ENCODE measurements at places on chromosomes 12 and 14.

GRCh38 chr14:59037086-59037485 lies 151.4 kb upstream of the DAAM1 start:
- no peak for DNase-seq

GRCh38 chr14:35399083-35399937 lies 5.2 kb downstream of the NFKBIA start:
- no peak for DNase-seq

DNA sequence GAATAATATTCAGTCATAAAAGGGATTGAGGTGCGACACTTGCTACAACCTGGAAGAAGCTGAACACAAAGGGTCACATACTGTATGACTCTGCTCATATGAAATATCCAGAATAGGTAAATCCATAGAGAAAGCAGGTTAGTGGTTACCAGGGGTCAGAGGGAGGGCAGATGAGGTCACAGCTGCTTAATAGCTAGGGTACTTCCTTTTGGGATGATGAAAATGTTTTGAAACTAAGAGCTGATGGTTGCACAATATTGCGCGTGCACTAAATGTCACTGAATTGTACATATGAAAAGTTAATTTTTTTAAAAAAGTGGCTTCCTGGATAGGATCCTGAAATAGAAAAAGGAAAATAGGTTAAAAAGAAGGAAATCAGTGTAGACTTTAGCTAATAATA lies 23.8 kb downstream of the NEUROD4 start:
- no peak for DNase-seq

GRCh38 chr14:31657917-31658316 lies 96.7 kb downstream of the NUBPL start:
- no peak for DNase-seq

DNA sequence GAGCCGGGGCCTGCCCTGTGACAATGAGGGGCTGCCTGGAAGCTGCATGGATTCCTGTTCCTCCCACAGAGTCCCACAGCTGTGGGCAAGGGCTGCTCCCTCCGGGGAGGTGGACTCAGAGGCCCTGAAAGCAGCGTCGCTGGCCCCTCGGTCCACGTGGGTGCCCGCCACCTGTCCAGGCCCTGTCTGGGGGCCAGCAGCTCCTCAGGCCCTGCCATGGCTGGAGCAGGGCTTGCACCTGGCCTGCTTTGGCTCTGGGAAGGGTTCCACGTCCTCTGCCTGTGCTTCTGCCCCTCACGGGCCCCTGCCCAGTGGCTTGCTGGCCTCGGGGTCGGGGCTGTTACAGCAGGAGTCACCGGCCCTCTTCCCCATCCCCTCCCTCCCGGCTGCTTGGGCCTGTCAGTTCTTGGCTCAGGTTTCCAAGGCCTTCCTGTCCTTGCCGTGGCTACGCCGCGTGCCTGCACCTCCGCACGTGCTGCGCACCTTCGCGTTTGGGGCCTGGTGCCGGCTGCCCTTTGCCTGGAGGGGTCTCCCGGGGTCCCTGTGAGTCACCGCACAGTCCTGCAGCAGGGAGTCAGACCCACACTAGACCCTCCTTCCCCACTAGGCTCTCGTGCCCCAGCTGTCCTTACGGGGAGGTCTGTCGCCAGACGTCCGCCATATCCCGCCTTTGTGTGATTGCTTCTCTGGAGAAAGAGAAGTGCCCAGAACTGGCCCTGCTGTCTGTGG lies 5.8 kb downstream of the FBRSL1 start:
- no peak for DNase-seq

DNA sequence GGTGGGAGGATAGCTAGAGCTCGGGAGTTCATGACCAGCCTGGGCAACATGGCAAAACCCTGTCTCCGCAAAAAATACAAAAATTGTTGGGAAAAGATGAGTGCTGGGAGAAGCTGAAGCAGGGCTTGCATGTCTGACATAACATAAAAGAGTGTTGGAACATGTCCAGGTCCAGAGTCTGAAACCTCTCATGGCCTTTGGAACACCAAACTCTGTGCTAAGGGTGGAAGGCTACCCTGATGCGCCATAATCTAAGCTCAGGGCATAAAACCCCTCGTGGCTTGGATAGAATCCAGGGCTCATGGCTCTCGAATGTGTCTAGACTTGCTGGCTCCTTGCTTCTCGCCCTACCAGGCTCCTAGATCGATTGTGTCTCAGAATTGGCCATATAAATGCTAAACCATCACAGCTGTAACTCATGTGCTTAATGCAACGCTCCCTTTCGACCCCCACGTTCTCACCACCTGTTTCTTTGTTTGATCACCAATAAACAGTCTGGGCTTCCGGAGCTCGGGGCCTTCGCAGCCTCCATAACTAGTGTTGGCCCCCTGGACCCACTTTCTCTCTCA lies 6.7 kb upstream of the CLEC7A start:
- no peak for DNase-seq

DNA sequence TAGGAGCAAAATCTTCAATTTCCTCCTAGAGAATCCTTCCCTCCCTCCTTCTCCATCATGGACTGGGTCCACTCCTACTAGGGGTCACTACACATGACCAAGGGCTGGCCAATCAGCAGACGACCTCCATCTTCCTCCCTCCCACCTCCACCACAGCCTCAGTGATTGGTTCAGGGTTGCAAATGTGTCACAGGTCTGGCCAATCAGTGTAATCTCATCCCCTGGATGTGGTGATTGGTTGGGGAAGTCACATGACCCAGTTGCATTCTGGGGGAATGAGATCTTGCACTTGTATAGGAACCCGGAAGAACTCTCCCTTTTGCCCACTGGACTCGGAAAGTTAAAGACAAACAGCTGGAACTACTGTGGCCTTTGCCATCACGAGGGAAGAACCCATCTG lies 169.2 kb downstream of the PIWIL1 start:
- DNase-seq, result no peak

- no peak for DNase-seq
Measured at GRCh38 chr12:58041441-58041840, 100.1 kb downstream of the ATP23 start.

DNA sequence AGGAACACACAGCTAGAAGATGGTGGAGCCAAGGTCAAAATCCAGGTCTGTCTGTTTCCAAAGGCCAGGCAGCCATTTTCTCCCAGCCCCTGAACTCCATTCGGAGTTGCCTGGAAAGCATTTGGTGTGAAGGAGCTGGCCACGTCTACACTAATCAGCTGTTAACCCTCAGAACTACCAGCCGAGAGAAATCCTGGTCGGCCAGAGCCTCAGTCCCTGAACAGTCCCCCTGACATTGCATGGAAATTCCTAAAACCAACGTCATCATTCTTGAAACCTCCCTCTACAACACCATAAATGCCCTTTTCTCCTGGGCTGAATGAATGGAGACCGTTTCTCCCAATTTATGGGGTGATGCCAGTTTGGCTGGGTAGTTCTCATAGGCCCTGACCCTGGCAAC lies 245.6 kb downstream of the SLC41A2 start:
- DNase-seq, result no peak

GRCh38 chr12:31325524-31325875 lies 450 bp downstream of the SINHCAF start:
- DNase-seq, result no peak

DNA sequence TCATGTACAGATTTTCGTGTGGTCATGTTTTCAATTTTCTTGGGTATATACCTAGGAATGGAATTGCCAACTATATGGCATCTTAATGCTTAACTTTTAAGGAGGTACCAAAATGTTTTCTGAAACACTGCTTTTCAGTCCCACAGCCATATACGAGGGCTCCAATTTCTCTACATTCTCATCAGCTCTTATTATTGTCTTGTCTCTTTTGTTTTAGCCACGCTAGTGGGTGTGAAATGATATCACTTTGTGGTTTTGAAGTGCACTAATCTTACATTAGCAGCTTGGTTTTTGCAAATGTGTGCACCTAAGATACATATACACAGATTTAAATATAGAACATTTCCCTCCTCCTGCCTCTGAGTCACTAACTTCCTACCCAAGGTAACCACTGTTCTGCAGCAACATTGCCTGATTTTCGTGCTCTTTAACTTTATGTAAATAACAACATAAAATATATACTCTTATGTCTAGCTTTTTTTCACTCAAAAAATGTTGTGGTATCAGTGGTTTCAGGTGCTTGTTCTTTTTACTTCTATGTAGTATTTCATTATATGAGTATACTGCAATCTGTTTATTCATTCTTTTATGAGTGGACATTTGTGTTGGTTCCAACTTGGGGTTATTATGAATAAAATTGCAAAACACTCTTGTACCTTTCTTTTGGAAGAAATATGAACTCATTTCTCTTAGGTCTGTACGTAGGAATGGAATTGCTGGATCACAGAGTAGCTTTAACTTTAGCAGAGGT lies 73.1 kb downstream of the ZFP36L1 start:
- no peak for DNase-seq

DNA sequence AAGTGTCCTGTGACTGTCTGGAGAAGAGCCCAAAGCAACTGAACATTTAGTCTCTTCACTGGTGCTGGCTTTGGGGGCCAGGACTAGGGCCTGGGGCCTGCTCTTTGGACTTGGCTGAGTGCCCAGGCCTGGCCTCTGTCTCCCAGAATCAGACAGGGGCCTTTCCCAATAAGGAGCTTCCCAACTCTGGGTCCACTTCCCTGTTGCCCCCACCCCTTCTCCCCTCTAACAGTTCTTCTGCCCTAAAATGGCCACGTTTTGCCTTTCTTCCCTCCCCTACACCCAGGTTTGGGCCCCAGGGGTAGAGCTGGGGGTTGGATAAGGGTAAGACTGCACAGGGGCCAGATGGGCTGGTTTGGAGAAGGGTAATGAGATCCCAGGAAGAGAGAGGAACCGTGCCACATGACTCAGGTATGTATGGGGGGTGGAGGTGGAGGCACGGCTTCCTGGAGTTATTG lies 10.0 kb upstream of the ITGA5 start:
- DNase-seq, result no peak

- DNase-seq, result no peak
Measured at GRCh38 chr12:52073531-52074381, 4.0 kb downstream of the ATG101 start.

DNA sequence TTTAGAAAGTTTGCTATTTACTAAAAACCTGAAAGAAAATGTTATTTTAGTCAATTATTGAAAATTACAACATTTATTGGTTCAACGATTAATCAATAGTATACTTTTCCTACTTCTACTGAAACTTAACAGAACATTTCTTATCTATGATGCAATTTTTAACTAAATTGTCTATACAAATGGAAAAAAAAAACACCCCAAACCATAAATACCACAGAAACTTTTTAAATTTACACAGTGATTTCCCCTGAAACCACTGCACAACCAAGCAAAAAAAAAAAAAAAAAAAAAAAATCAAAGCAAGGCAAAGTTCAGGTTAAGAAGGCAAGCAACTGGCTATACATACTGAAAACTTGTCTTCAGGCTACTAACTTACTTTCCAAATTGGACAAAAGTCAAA lies 71.9 kb upstream of the POC1B start:
- no peak for DNase-seq

DNA sequence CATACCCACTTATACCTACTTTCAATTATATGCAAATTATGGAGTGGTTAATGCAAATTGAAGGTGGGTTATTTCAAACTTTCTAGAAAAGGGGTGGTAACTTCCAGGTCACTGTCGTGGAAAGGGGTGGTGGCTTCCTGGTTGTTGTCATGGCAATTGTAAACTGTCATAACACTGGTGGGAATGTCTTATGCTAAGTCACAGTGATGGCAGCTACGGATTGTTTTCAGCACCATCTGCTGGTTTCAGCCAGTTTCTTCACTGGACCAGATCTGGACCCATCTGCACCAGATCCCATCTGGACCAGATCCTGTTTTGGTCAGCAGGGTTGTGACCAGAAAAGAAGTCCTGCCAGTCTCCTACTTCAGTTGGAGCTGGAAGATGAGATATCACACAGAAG lies 1469.3 kb downstream of the AACS start:
- no peak for DNase-seq

- DNase-seq, result no peak
Measured at GRCh38 chr14:50917449-50917848, 26.8 kb downstream of the PYGL start.

- no peak for DNase-seq
Measured at GRCh38 chr14:71964716-71965115, 32.5 kb downstream of the RGS6 start.

- no peak for DNase-seq
Measured at GRCh38 chr12:69821456-69822159, 3.4 kb upstream of the MYRFL start.

GRCh38 chr14:83632375-83632774 lies 1897.6 kb upstream of the FLRT2 start:
- DNase-seq, result no peak

GRCh38 chr14:89750281-89750755 lies 204.2 kb downstream of the EFCAB11 start:
- DNase-seq, result no peak

- DNase-seq, result no peak
Measured at GRCh38 chr12:94242901-94243300, 94.5 kb downstream of the PLXNC1 start.

DNA sequence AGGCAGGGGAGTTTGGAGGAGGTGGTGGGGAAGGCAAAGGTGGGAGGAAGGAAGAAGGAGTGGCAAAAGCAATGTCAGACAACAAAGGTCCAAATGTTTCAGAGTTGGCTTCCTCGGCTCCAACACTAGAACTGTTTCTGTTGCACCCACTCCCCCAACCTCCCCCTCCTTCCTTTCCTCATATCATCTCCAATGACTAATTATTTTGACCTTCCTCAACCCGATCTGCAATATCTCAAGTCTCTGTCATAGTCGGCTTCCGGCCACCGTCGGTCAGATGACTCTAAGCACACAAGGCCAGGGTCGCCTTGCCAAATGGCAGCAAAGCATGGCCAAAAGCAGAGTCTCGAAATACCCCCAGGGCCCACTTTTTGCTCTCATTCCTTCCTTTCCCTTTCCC lies 637.0 kb upstream of the TBX3 start:
- DNase-seq, result no peak

DNA sequence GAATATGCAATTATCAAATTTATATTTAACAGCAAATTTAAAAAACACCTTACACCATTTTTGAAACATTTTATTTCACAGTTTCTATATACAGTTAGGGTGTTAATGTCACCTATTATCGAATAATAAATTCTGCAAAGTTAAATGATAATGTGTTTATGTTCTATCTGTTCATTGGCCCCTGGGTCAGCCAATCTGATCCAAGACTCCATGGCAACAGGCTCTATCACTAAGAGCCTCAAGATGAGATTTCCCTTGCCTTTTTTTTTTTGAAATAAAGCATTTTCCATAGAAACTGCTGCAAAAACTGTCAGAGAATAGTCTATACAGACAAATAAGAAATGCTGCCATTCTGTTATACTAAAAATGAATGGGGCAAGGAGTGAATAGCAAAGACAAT lies 83.2 kb upstream of the STAC3 start:
- no peak for DNase-seq

DNA sequence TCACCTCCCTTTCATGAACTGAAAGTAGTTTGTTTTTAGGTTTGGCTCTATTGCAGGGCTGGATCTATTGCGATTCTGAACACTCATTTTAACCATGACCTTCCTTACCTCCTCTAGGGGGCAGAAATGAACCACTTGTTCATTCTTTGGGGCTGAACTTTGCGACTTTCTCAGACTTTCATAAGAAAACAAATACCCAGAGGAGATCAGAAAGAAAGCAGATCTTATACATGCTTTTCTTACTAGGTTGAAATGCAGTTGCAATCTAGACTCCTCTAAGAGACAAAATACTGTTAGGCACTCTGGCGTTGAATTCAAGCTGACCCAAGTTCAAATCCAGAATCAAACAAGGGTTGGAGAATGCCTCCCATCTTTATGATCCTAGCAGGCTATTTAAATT lies 32.6 kb upstream of the PLEKHG3 start:
- DNase-seq, result peak; percentile 29
